ENCODE measurements at places on chromosomes 1 and 21.

GRCh38 chr1:162405800-162406199 is 6.1 kb downstream of the SH2D1B start:
- no peak for DNase-seq

GRCh38 chr21:33991133-33991532 is 75.5 kb upstream of the ATP5PO start:
- DNase-seq = no peak

GRCh38 chr1:111516005-111516535 is 12.6 kb upstream of the ADORA3 start:
- DNase-seq = no peak

DNA sequence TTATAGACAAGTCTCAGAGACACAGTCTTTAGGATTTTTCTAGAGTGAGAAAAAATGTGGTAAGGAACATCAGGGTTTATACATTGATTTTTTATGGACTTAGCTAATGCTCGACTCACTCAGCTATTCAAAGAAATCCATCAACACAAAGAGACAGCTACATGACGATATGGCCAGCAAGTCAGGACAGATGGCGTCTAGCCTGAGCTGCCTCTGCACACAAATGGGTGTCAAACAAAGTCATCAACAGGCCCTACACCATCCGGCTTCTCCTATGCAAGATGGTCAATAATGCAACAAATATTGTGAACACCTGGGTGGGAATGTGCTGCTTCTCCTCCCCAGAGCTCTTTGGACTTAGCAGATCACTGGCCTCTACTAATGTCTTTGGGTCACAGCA is 13.3 kb upstream of the ERICH3 start:
- DNase-seq = no peak

DNA sequence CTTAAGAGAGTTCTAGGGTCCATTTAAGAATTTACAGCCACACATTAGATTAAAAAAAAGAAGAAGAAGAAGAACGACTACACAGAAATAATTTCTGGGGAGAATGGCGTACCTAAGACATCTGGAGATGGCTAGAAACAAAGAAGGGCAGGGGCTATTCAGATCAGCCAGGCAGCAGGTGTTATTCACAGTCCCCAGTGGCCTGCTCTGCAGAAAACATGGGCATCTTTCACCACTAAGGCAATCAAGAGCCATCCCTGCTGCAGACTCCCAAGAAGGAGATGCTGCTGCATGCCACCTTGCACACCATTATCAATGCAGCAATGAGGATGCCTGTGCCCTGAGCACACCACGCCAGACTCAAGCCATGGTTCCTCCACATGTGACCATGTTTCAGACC is 7.9 kb upstream of the FCRL2 start:
- no peak for DNase-seq

GRCh38 chr1:230517786-230518185 is 91.7 kb upstream of the PGBD5 start:
- no peak for DNase-seq

- DNase-seq = no peak
Observed at GRCh38 chr1:216892581-216893160, 169.4 kb upstream of the ESRRG start.

- no peak for DNase-seq
Observed at GRCh38 chr1:82073659-82074058, 272.9 kb downstream of the ADGRL2 start.

- no peak for DNase-seq
Observed at GRCh38 chr1:227453631-227454355, 109.6 kb upstream of the ZNF678 start.

- DNase-seq = no peak
Observed at GRCh38 chr1:187001198-187001889, 172.6 kb downstream of the PLA2G4A start.

- no peak for DNase-seq
Observed at GRCh38 chr1:213605732-213606131, 382.0 kb upstream of the PROX1 start.

DNA sequence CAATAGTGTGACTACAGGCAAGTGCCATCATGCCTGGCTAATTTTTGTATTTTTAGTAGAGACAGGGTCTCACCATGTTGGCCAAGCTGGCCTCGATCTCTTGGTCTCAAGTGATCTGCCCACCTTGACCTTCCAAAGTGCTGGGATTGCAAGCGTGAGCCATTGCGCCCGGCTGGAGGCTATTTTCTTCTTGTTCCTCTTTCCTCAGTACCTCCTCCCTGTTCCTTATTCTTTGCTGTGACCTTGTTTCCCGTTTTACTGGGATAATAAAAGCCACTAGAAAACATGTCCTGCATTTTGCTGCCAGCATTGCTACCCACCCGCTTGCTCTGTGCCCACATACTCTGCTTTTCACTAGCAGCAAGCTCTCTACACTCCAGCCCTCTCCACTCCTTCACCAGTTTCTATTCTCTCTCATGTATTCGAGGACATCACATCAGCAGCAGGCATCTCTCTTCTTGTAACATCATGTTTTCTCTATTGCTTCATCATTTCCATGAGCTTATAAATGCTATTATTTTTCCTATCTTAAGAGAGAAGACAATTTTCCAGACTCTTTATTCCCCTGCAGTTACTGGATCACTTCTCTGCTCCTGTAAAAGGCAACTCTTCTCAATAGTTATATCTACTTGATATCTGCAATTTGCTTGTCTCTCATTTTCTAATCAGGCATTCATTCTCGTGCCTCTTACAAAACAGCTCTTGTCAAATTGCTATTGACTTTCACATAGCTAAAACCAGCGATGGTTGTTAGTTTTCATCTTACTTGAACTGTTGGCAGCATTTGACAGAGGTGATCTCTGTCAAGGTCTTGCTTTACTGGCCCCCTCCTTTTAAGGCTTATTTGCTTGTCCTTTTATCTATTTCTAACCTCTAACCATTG is 34.5 kb upstream of the C21orf91 start:
- DNase-seq = no peak

DNA sequence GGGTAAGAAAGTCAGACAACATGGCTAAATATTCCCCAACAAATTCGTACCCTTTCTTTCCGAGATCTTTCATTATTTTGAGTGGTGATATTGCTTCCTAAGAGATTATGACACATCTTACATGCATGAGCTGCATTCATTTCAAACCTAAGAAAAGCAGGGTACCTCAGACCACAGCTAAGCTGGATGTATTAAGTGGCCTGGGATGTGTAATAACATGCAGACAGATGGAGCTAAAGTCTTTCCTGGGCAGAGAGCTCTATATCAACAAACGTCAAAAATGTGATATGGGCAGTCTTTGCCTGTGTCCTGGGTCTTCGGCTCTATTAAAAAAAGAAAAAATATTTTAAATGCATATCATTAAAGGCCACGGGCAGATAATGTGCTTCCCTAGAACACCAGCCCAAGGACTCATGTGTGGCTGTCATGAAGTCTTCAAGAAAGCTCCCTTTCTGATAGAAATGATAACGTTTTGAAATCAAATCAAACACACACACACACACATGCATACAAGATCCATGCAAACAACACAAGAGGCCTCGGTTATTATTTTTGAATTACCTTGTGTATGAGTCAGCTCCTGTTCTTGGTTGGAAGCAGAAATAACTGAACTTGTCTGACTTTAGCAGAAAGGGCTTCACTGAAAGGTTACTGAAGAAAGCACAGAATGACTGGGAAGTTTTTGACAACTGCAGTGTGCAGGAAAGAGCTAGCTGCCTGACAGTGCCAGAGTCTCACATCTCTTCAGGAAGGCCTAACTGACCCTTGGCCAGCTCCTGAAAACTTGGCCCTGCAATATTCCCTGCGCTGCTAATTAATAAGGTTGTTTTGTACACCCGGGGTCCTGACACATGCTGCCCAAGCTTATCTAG is 231.2 kb downstream of the DSCAM start:
- DNase-seq = no peak

DNA sequence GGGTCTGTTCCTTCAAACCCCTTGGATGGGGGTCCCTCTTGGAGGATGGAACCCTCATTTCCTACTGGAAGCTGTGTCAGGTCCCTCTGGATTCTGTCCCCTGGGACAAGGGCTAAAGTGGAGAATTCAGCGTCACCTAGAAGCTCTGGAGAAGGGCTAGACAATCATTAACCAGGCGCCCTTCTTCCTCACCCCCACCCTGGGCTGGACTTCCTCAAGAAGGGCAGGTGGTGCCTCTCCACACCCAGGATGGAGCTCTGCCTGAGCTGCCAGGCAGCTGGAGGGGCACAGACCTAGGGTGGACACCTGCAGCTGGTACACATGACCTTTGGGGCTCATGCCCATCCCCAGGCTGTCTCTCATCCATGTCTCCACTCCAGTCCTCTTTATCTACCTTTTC is 3.6 kb downstream of the CELF3 start:
- DNase-seq = no peak

DNA sequence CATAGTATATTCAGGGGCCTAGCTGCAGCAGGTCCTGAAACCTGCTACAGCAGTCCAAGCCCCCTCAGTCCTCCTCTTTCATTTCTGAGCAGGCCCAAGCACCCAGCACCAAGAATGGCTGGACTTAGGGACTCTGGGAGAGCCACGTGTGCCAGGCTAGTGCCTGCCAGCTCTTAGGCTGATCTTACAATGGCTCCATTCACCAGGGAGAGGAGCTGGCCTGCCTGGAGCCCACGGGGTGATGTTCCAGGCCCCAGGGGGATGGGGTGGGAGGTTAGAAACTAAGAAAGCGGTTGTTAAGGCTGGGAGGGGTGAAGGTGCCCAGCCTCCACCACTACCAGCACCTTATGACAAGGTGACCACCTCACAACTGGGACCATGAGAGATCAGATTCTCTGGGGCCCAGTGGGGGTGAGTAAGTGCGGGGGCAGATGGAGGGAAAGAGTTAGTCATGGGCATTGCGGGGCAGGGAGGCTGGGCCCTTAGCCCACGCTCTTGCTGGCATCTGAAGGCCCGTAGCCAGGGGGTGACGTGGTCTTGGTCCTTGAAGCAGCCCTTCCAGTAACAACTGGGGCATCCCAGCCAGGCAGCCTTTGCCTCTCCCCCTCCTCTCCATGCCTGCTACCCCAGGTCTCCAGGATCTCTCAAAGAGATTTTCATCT is 30.3 kb upstream of the CLIC4 start:
- DNase-seq = no peak

DNA sequence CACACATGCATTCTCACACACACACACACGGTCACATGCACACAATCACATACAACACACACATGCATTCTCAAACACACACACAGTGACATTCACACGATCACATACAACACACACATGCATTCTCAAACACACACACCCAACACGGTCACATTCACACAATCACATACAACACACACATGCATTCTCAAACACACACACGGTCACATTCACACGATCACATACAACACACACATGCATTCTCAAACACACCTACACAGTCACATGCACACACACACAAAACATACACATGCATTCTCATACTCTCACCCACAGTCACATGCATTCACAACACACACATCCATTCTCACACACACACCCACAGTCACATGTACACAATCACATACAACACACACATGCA is 135.0 kb downstream of the CASZ1 start:
- no peak for DNase-seq

DNA sequence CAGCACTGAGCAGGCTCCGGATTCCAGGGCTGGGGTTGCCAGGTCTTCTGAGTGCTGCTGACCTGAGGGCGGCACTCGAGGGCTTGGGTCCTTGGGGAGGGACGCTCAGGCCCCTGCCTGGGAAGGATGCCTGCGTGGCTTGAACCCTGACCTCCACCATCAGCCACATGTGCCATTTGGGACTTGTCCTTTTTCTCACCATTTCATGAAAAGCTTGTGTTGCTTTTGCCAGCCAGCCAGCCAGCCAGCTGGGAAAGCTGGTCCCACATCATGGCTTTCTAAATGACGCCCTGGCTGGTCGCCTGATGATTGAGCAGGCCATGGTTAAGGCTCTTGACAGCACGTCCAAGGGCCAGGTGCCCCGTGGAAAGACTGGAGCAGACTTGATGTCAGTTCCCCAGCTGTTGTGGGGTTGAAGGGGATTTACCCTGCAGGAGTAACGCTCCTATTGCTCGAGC is 168.7 kb downstream of the CAMTA1 start:
- DNase-seq = no peak

DNA sequence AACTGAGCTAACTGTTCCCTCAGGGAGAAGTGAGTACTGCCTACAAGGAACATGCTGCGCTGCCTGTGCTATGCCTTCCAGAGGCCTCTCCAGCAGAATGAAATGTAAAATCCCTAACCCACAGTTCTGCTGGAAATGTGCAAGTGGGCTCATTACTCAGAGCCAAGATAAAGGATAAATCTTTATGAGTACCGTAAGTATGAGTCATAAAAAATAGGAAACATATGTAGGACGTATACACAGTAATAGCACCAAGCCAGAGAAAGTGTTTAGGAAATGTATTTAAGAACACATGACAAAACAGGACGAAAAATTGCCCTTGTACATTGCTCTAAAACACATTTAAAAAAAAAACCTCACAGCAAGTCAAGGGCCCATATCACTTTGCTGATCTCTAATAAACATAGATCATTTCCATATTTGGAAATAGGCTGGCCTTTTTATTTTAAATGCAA is 104.6 kb downstream of the TGFBR3 start:
- no peak for DNase-seq

- DNase-seq = no peak
Observed at GRCh38 chr1:156926175-156926574, 5.7 kb downstream of the LRRC71 start.

- no peak for DNase-seq
Observed at GRCh38 chr21:15383588-15383987, 318.8 kb upstream of the NRIP1 start.

GRCh38 chr1:164591858-164592257 is 32.9 kb downstream of the PBX1 start:
- no peak for DNase-seq

Data from effector CD4-positive, alpha-beta T cell (primary cell).